ENCODE measurements at places on chromosomes 5 and 9. TPM values are rescaled to one million over a fixed set of nuclear protein-coding genes. Genes with fewer than 3 reads are reported as not detected.

- no peak for DNase-seq
Measured at GRCh38 chr5:146475906-146476305, 28.8 kb downstream of the TCERG1 start.

- DNase-seq, result no peak
Measured at GRCh38 chr5:112366987-112367386, 52.1 kb downstream of the EPB41L4A start.

DNA sequence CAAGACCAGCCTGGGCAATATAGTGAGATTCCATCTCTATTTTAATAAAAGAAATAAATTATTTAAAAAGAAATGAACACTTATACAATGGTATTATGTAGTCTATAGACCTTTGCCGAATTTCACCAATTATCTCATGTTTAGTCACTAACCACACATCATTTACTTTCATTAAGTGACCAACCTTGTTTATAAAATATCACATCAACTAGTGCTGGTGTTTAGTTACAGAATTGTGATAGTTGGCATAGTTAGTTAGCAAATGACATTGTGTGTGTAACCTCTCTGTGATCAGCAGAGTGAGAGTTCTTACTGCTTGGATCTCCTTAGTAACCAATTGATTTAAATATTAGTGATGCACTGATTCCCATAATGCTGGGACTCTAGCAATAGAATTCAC, 71.8 kb downstream of the PRR16 start:
- DNase-seq, result no peak

GRCh38 chr5:58754250-58754649, 171.4 kb downstream of the RAB3C start:
- no peak for DNase-seq

DNA sequence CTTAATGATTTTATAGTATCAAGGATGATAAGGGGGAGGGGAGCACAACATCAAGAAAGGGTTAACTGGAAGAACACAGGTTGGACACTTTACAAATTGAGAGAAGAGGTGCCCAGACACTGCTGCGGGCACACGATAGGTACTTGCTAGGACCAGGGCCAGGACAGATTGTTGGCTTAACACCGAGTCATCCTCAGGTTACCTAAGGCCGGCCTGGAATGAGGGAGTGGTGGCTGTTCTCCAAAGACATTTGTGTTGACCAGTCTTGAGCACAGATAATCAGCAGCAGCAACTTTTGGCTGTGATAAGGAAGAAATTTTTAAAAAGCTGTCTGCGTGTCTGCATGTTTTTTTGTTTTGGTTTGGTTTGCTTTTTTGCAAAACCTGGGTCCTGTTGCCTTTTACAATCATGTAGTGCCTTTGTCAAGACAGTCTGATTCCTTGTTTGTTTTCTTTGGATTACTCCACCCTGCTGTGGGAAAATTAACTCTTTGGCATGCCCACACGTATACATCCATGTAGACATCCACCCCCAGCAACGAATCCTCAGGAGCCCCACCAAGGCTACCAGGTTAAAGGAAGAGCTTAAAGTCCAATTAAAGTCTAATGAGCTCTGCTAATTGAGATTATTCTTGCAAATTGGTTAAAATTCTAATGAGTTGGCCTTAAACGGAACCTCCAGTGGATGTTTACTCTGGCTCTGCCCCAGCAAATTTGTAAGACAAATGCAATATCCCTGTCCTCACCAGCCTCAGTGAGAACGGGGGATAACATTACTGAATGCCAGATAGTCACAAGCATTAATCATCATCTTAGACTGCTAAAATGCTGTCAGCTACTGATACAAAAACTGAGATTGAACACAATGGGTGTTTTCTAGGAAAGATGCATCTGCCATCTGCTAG, 382.3 kb downstream of the ACTL7B start:
- DNase-seq, result no peak

DNA sequence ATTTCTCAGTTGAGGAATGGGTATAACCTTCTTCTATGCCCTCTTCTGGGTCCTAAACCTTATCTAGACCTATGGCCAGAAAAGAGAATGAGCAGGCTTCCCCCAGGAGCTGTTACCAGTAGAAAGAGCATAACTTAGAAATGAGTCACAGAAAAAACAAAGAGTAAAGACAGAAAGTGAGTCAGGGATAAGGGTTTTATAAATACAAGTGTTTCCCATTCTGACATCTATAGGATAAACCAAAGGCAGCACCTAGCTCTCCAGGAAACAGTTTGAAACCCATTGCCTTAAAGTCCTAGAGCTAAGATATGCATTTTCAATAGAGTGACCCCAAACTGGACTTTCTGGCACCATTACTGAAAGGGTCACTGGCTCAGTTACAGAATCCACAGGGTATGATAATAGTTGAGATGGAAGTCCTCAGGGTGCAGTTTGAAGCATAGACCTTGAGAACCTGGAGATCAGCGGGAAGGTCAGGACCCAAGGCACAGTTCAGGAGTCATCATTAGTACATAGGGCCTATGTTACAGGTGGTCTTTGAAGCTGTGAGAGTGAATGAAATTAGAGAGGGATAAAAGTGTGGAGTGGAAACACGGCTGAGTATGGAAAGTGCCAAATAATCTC, 42.7 kb upstream of the LIFR start:
- DNase-seq, result no peak

CRAT gene
- total RNA-seq, result 13.2 TPM

All from activated CD4-positive, alpha-beta T cell treated with anti-CD3 and anti-CD28 coated beads for 36 hours (primary cell).